ENCODE measurements at places on chromosomes 3 and 15.
A peak's percentile ranks its signal among the peaks of the same experiment; 100 is the strongest.

- no peak for DNase-seq
These were observed 7.3 kb upstream of the ISLR2 start for GRCh38 chr15:74123131-74123429.

- no peak for DNase-seq
These were observed 150.3 kb downstream of the ALCAM start for GRCh38 chr3:105516972-105517371.

DNA sequence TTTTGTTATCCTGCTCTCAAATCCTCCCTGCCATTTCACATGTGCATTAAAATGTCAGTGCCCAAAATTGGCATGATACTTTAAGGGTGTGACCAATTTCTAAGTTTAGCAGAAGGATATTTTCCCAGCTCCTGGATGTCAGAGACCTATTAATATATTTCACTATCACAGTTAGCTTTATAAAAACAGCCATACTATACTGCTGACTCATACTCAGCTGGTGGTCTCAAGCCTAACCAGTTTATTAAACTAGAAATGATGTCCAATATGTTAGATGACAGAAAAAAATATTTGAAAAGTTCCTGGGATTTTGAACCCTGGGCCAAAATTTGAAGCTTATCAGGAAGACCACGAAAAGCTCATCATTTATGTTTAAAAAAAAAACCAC is 60.9 kb upstream of the ZNF280D start:
- DNase-seq = no peak

DNA sequence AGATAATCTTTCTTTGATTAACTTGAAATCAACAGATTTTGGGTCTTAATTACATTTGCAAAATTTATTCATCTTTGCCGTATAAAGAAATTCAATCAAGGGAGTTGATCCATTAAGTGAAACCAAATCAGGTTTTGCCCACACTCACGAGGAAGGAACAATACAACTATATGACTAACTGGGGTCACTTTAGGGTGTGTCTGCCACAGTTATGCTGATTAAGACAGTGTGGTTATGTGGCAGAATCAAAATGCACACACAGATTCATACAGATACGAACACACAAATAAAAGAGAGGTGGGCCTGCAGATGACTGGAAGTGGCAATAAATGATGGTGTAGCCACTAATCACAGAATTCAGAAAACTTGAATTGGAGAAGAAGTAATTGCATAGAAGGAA is 543.5 kb downstream of the GABRG3 start:
- DNase-seq = no peak

- no peak for DNase-seq
These were observed 78.6 kb downstream of the PEX5L start for GRCh38 chr3:179958143-179958542.

- no peak for DNase-seq
These were observed 35.4 kb upstream of the ETV5 start for GRCh38 chr3:186144257-186144656.

- DNase-seq = no peak
These were observed 29.6 kb upstream of the BHLHE40 start for GRCh38 chr3:4949659-4950058.

DNA sequence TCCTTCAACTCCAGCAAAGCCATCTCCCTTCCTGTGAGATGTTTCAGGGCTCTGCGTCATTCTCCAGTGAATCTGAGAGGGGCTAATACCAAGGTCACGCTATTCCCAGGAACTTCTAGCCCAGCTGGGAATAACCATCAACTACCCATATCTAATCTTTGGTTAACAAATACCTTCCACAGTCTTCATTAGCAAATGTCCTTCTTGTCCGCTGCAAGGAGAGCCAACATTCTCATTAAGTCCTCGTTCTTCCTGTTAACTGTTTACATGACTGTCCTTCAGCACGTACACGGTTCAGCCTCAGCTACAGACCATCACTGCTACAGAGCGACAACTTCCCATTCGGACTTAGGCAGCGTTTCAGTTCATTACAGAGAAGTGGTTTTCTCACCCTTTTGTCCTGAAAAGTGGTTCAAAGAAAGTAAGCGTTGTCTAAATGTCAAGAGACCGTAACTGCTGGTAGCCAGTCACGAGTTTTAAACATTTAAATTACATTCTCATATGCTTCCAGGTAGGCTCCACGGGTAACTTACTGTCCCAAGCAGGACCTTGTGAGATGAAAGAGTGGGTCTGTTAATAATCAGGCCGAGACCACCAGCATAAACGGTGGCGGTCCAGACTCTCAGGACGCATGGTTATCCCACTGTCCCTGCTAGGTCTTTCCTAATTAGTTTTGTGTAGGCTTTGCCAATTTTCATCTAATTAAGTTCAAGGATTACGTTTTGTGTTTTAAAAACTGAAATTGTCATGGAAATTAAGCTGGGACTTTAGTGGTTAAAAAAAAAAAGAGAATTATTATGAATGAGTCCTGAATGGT is 63.8 kb downstream of the CHSY1 start:
- no peak for DNase-seq

GRCh38 chr3:16455001-16455400 is 58.5 kb downstream of the RFTN1 start:
- no peak for DNase-seq

GRCh38 chr15:98967916-98968315 is 39.7 kb downstream of the PGPEP1L start:
- DNase-seq = no peak

GRCh38 chr15:50353251-50353974 is 1.6 kb downstream of the GABPB1 start:
- DNase-seq = no peak

GRCh38 chr15:97177151-97177577 is 783.3 kb upstream of the ARRDC4 start:
- no peak for DNase-seq

DNA sequence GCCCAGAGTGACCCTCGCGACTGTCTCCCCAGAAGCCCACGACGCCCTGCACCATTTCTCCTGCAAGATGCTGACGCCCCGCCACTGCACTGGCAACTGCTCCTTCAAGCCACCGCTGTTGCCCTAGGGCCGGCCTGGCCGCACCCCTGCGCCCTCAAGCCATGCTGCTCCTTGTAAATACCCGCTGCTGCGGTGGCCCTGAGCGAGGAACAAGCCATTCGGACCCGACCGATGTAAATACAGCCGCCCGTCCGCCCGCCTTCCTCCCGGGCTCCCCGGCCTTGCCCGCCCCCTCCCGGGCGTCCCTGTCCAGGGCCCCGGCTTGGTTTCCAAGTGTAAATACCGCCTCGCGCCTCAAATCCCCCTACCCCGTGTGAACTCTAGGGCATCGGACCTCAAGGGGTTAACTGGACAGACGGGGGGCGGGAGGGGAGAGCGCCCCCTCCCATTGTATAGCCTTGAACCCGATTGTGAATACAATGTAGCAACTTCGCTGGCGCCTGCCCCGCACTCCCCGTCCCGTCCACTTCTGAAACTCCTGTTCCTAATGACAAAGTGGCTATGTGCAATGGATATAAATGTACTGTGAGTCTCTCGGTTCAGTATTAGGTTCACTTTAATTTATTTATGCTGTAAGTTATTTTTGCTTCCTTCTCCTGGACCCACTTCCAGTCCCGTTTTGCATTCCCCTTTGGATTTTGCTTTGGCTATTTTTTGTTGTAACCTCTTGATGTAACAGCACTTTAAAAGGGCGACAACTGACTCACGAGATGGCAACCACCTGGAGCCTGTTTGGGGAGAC is 5.9 kb downstream of the RNU6-1 start:
- peak; percentile 89 for DNase-seq

GRCh38 chr15:61095804-61096506 is 133.1 kb downstream of the RORA start:
- no peak for DNase-seq

GRCh38 chr3:99808163-99808794 is 9.4 kb upstream of the CMSS1 start:
- no peak for DNase-seq

- no peak for DNase-seq
These were observed 707.4 kb downstream of the MECOM start for GRCh38 chr3:168956076-168956475.

DNA sequence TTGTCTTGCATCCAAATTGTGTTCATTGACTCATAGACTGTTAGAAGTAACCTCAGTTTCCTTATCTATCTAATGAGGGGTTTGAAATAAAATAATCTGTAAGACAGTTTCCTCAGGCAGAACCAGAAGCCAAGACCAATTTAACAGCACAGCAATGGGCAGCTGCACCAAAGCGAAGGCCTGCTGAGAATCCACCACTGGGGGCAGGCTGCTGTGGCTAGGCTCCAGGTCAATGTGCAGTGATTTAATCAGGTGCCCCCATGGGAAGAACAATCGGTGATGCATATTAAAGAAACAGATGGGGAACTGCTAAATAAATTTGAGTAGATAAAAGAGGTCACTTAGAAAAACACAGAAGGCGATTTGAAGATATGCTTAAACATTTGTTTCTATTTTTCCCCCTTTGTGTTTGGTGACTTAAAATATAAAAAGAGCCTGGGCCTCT is 28.0 kb upstream of the TMOD3 start:
- DNase-seq = no peak

GRCh38 chr3:177441813-177442646 is 244.7 kb upstream of the TBL1XR1 start:
- DNase-seq = no peak

DNA sequence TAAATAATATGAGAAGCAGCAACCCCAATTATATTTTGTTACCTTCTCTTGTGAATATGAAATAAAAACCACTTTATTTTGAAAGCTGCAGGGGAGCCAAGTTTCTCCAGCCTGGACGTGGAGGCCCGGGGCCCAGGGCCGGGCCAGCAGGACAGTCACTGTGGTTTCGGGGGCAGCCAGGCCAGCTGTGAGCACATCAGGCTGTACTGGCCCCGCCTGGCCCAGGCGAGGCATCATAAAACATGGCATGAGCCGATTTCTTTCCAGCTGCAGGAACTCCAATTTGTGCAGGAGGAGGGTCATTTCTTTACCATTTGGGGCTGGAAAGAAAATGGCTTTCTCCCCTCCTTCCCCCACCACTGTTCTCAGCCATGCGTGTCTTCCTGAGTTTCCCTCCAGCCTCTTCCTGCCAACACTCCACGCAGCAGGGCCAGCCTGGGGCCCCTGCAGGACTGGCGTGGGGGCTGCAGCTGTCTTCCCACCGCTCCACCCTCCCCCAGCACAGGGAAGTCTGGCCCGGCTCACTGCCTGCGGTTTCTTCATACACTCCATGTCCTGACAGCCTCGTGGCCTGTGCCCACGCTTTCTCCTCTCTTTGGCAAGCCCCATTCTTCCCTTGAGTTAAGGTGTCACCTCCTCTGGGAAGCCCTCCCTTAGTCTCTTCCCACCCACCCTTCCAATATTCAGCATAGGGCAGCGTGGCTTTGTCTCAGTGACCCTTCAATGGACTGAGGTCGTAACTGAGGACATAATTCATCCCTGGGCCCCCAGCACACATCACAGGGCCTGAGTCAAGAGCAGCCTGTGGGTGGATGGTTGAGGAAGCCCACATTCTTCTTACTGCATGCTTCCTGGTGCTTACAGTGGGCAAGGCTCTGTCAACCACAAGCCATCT is 135.8 kb downstream of the CHSY1 start:
- no peak for DNase-seq

- no peak for DNase-seq
These were observed 696.0 kb downstream of the ZNF385D start for GRCh38 chr3:21055015-21055414.

- no peak for DNase-seq
These were observed 404.6 kb downstream of the LPP start for GRCh38 chr3:188558343-188559071.

DNA sequence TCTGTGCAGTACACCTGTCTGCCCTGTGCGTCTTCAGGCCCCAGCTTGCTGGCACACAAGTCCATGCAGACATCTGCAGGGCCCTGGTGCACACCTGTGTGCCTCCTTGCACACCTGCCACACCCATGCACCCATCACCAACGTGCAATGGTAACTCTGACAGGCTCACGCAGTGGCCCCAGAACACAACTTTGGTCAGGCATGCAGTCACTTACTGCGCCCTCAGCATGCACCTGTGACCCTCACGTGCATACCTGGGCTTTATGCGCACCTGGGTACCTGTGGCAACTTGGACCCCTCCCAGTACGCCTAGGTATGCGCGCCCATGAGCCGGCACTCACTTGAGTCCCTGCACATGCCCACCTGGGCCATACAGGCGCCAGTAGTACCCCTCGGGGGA is 1.7 kb downstream of the PLXND1 start:
- DNase-seq = no peak

- DNase-seq = no peak
These were observed 39.3 kb downstream of the LRRK1 start for GRCh38 chr15:100958326-100959065.

DNA sequence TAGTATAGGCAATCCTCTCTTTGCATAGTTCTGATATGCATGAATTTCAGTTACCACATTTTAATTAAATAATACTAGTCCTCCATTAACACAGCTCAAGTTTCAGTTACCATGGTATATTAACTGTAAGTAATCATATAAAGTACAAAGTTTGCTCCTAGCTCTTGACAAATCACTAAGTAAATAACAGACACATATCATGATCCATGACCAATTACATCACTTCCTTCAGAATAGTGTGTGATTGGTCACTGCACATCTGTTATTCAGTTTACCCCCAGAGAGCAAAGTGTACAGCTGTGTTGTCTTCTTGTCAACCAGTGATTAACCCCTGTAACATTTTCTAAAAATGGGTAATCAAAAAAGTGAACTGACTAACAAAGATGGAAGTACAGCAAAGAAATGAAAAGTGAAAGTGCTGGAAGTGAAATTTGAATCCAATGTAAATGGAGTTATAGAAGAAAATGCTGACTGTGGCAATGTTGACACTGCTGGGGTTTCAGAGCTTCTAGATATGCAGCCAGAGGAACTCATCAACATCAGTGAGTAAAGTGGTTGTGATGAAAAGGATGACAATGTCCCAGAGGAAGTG is 30.2 kb upstream of the LEKR1 start:
- DNase-seq = no peak

- no peak for DNase-seq
These were observed 289.1 kb upstream of the DNAJC19 start for GRCh38 chr3:181278468-181279238.

GRCh38 chr3:168820810-168821415 is 725.2 kb upstream of the GOLIM4 start:
- no peak for DNase-seq

- DNase-seq = no peak
These were observed 330.0 kb downstream of the PYDC2 start for GRCh38 chr3:191790934-191791333.

DNA sequence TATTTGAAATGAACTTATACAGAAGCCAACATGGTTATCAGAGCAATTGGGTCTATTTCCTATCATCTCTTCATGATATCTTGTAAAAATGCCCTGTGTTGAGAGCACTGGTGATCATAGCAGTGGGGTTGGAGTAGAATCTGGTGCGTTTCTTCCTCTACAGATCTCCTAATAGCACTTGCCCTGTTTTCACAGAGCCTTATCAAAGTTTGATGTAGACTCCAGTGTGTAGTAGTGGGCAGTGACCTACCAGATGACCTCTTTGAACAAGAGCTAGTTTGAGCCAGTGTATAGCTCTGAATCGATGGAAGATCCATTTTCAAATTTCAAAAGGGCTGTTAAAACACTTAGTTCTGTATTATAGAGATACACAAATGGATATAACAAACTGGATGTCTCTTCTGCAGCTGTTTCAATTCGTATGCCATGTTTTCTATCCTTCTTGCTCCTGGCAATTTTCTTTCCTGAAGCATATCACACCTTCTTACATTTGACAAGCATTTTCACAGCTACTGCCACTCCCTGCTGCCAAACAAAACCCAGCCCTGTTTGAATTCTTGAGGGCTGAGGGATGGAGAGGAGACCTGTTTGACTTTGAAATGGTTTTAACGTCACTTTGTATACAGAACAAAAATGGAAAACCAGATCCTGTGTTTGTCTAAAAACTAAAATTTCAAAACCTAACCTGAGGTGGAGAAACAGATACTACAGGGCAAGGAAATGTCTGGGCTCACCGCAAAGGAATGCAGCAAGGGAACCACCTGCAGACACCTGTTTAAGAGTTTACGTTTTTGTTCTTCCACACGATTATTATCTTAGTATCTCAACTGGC is 354.5 kb upstream of the TPRG1 start:
- DNase-seq = no peak

Measured in 8988T (cell line).